ENCODE measurements at places on chromosomes 7 and 10.

DNA sequence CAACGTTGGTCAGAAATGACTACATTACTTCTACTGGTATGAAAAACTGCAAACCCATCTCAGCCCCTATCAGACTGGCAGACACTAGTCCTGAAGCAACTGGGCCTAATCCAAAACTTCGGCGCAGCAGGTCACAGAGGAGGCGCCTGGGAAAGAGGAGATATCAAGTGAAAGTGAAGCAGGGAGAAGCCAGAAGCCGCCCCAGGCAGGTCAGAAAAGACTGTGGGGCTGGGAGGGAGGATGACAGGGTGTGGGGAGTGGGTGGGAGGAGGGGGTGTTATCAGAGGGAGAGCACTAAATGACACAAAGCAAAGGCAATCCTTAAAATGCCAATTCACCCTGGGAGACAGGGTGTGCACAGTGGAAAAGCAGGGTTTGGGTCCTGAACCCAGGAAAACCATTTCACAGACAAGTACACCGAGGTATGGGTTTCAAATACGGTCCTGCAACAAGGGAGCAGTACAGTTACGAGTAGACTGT lies 731 bp downstream of the CHCHD3 start:
- DNase-seq: no peak

DNA sequence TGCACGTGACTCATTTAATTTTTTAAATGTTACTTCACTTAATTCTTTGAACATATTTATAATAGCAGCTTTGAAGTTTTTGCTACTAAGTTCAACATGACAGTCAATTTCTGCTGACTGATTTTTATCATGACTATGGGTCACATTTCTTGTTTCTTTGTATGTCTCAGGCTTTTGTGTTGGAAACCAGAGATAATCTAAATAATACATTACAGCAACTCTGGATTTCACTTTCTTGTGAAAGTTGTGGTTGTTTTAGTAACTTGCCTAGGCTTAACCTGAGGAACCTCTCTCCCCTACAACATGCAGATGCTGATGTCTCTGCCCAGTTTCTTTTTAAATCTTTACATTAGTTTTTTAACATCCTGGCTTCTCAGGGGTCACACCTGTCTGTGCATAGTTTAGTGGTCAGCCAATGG lies 180.8 kb downstream of the CCDC71L start:
- DNase-seq: no peak

- no peak for DNase-seq
Observed at GRCh38 chr7:41197769-41198168, 505.1 kb downstream of the INHBA start.

DNA sequence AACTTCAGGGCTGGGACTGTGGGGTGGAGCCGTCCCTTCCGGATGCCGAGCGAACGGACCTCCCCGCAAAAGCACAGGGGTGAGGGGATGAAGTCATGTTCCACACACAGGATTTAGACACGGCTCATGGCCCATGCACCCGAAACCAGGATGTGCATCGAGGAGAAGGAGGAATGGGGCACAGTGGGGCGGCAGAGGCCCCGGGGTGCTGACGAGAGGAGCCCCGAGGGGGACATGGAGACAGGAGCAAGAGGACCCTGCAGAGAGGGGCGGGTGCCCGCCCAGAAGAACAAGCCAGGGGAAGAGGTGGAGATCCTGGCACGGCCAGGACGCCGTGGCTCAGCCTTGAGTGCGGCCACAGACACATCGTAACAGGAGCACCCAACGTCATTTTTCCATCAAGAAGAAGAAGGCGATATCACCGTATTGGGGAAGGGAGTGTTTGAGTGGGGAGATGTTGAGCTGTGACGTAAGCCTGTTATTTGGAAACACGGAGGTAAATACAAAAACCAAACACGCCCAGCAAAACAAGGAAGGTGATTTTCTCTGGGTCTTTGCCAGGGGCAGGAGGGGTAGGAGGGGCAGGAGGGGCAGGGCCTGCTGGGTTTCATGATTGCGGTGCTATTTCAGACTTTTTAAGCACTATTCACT lies 25.3 kb upstream of the FOXL3 start:
- DNase-seq: no peak

GRCh38 chr7:68839014-68839413 lies 759.3 kb upstream of the AUTS2 start:
- DNase-seq: no peak

DNA sequence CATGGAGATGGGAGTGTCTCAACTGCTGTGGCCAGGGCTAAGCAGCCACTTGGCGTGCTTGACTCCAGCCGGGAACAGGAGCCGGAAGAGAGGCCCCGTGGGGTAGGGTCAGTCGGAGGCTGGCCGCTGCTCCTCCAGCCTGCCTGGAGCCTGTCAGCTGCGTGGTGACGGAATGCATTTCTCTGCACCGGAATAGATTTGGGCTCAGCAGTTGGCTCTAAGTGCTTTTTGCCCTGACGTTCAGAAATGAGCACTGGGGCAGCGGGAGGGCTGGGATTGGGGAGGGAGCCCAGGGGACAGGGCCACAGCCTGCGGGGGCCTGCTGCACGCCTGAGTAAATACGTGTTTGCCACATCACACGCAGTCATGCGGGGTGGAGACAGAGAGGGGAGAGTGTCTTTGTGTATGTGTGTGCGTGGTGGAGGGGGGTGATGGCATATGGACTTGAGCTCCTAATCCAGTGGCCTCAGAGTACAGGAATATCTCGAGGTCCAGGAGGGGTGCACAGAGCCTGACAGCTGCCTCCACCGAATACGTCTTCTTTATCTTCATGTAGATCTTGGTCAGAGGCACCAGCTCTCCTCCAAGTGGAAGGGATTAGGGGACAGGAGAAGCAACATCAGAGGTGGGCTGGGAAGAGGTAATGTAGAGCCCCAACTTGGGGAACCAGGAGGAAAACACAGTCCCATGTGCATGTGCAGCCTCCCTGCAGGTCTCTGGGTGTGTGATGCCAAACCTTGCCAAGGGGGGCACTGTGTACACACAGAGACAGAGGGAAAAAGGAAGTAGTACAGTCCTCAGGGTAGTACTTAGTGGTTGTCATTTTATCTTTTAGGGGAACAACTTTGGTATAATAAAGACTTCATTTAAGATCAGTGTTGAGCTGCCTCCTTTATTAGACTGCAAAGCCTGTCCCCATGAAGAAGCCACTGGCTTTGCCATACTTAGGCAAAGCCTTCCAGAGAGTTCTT lies 151.4 kb downstream of the CDH23 start:
- DNase-seq: peak; percentile 12

- DNase-seq: no peak
Observed at GRCh38 chr7:30642789-30643188, 39.5 kb downstream of the CRHR2 start.

DNA sequence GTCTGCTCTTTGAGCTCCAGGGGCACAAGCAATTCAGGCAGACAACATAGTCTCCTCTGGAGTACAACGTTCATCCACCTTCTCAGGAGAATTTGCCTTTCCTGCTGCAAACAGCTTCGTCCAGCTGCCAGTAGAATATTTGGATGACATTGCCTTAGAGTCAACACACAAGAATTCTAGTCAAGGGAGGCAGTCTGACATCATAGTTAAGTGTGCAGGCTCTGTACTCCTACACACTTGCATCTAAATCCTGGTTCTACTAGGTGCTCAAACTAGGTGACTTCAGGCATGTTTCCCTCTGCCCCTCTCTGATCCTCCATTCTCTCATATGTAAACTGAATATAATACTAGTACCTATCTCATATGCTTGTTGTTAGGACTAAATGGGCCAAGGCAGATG lies 314.8 kb downstream of the HPSE2 start:
- no peak for DNase-seq

DNA sequence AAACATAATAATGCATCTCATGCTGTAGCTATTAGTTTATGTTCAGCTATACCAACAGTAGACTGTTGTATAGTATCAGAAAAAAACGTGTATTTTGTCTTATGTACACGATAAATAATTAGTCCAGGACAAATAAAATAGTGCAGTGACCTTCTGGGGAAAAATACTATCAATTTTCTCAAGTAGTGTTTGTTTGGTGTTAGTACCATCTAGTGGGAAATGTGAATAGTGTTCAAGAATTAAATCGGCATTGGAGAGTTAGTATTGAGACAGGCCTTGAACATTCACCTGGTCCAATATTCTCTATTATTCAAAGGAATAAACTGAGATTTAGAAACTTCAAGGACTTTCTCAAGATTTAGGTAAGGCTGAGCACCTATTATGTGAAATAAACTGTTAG lies 21.7 kb upstream of the OR2A5 start:
- peak; percentile 20 for DNase-seq

All from midbrain (tissue), 1 donor.